Neural cell (in vitro differentiated cells): ENCODE measurements at places on chromosomes 12 and 14. TPM values are rescaled to one million over a fixed set of nuclear protein-coding genes. Genes with fewer than 3 reads are reported as not detected.

The FAM90A1 gene
- not detected in 2 replicates for polyA plus RNA-seq

The TAS2R20 gene
- 1.9 and 3.3 TPM in 2 replicates for polyA plus RNA-seq

The STAB2 gene
- polyA plus RNA-seq, result not detected in 2 replicates

The RSRC2 gene
- 174 and 194 TPM in 2 replicates for polyA plus RNA-seq

The ANGEL1 gene
- polyA plus RNA-seq, result 18.4 and 19.2 TPM in 2 replicates

The SMARCD1 gene
- polyA plus RNA-seq, result 90.9 and 117 TPM in 2 replicates

The VRTN gene
- not detected in 2 replicates for polyA plus RNA-seq

The RNASE7 gene
- polyA plus RNA-seq, result not detected in 2 replicates

The NAA30 gene
- polyA plus RNA-seq, result 21.3 and 26.9 TPM in 2 replicates

The PSMA6 gene
- 349 and 405 TPM in 2 replicates for polyA plus RNA-seq

The OR9K2 gene
- not detected in 2 replicates for polyA plus RNA-seq

The C14orf132 gene
- 50.1 and 62.0 TPM in 2 replicates for polyA plus RNA-seq

The RPL10L gene
- polyA plus RNA-seq, result not detected in 2 replicates

The TMEM117 gene
- 5.3 and 6.0 TPM in 2 replicates for polyA plus RNA-seq
